ENCODE measurements at places on chromosomes 3 and 15.
A peak's percentile ranks its signal among the peaks of the same experiment; 100 is the strongest.

GRCh38 chr3:194455481-194455880, 31.3 kb downstream of the ATP13A3 start:
- DNase-seq: no peak

DNA sequence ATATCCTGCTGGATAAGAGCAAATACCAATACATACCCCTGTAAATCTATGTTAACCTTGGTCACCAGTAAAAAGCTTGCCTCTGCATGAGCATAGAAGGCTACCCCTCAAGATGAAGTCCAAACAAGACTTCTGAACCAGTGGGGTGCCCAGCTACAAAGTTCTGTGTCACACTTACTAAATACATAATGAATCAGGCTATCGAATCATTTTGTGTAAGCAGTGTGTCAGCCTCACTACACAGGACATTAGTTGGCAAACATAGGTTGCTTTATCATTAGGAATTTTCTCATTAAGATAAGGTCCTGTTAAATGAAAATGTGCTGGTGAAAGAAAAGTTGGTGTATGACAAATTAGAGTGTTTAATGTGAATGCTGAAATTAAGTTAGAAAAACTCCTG, 452.0 kb downstream of the MFSD1 start:
- DNase-seq: no peak

DNA sequence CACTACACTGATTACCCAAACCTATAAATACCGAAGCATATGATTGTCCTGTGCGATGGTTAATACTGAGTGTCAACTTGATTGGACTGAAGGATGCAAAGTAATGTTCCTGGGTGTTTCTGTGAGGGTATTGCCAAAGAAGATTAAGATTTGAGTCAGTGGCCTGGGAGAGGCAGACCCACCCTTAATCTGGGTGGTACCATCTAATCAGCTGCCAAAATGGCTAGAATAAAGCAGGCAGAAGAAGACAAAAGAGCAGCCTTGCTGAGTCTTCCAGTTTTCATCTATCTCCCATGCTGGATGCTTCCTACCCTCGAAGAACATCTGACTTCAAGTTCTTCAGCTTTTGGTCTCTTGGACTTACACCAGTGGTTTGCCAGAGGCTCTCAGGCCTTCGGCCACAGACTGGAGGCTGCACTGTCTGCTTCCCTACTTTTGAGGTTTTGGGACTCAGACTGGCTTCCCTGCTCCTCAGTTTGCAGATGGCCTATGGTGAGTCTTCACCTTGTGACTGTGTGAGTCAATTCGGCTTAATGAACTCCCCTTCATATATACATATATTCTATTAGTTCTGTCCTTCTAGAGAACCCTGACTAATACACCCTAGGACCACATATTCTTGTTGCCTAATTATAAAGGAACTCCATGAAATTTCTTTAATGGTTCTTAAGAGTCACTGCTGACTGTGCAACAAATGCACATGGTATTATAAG, 31.7 kb downstream of the CSNK1G1 start:
- DNase-seq: no peak

DNA sequence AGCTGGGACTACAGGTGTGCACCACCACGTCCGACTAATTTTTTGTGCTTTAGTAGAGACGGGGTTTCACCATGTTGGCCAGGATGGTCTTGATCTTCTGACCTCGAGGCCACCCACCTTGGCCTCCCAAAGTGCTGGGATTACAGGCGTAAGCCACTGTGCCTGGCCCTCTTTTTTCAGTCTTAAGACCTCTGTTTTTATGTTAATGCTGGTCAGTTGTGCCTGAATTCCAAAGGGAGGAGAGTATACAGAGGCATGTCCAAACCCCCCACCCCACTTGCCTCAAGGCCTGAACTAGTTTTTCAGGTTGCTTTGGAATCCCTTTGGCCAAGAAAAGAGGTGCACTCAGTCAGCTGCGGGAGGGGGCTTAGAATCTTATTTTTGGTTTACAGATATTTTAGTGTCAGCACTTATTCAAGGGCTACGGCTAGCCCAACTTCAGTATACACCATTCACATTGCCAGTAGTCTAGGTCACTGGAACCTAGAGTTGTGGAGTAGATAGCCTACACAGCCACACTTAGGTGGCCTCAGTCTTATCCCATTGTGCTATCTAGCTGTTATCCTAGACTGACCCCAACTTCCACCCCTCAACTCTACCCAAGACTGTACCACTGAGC, 128.0 kb upstream of the TPM1 start:
- DNase-seq: no peak

GRCh38 chr3:71695000-71695482, 30.2 kb downstream of the EIF4E3 start:
- DNase-seq: no peak

DNA sequence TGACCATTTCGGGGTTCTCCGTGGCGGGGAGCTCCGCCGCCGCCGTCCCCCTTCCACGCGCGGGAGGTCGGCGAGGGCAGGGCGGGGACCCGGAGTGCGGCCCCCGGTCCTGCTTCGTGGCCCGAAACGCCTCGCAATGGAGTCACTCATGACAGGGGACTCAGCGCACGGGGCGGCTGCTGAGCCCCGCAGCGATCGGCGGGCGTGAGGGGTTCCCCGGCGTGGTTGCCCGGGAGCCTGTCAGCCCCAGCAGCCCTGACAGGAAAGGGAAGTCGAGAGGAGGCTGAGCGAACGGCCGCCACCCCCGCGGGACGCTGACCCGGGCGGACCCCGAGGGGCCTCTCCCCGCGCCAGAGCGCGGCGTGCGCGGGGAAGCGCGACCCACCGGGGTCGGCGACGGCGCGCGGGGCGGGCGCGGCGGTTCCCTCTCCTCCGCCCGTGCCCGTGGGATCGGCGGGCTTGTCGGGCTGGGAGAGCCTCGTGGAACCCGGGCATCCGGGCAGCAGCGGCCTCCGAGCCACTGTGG, 564 bp upstream of the PIGZ start:
- peak; percentile 58 for DNase-seq

DNA sequence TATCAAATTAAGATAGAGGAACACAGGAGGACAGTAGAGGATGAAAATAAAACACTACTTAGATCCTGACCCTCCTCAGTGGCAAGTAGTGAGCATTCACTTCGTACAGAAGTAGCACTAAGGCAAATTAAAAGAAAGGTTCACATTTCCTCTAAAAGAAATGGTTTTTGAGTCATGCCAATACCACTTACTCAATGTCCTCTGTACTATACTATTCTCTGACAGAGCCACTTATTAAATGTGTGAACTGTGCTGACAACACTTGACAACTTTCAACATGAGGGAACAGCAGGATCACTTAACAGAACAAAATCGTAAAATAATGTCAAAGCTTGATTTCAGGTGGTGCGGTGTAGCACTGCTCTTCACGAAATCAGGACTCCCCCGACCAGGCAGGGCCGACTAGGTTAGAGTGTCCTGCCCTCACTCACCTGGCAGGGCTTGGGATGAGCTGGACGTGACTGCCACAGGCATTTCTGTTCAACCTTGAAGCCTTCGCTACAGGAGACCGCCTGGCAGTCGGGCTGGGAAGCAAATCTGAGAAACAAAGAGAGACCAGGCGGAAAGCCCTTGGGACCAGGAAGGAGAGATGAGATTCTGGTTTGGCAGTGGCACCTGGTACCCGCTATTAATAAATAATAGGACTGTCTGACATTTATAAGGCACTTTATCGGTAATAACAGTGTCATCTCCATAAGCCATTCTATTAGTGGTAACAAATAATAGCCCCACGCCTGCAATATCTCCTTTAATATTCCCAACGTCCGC, 611 bp upstream of the SLC27A2 start:
- no peak for DNase-seq

DNA sequence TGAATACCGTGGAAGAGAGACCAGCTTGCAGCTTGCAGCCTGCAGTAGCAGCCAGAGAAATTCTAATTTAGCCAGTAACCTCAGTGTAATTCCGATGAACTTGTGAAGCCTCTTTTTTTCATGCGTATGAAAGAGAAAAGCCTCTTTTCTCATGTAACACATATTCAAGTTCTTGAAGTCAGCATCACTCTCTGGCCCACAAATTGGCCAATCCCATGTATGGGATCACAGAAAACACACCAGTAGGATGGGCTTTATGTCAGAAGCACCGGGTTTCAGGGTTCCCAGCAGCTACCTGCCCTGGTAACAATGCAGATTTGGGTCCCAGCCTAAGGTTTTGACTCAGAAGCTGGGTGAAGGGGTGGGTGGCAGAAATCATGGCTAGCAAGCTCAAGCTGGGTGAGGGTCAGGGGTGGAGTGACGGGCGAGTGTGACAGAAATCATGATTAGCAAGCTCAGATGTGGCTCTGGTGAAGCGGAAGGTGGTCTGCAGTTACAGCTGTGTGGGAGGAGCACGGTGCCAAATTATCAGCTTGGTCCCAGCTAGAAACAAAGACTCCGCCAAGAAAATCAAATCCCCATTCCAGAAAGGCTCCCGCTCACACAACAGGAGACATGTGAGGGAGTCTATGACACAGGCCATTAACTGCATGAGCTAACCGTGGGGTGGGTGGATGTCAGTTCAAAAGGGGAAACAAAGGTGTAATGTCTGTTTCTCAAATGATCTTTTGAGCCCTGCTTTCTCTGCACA, 86.6 kb downstream of the SNRK start:
- no peak for DNase-seq

DNA sequence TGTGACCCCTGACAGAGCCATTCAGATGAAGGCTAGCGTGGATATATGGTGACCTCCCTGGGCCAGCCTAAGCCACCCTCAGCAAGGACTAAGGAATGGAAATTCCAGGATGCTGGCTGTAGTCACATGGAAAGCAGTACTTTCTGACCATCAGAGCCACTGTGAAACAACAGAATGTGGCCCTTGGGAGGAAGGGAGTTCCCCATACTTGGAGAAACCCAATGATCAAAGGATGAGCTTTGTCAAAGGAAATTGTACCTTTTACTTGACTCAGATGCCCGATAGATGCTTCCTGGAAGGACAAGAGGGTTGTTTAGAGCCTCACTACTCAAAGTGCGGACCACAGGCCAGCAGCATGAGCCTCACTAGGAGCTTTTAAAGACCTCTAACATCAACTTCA, 484.5 kb upstream of the PROK2 start:
- DNase-seq: no peak

DNA sequence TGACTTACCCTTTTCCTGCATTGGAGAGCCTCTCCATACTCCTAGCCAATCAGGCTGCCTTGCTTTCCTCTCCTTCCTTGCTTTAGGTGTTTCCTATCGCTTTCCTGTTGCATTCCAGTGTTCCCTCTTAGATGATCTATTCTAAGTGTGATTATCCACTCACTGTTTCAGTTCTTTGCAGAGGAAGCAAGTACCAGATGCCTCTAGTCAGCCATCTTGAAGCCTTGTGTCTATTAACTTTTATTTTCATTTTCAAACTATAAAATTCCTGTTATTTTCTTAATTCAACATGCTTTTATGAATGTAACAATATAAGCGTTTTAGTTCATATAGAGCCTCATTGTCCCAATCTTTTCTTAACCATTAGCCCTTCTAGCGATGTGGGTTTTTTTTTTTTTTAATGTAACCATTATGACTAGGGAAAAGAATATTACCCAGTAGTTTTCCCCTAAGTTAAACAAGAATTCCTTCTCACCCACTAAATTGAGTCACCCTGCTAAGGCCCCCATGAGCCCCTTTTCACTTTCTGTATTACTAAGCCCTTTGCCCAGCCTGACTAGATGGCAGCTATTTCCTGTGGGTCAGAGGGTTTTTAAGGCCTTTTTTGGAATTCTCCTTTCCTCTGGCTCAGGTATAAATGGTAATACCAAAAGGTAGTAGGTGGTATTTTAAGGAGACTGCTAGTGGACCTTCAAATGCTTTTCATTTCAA, 229.4 kb upstream of the CTNNB1 start:
- no peak for DNase-seq

- no peak for DNase-seq
Observed at GRCh38 chr3:53650424-53650823, 156.0 kb downstream of the CACNA1D start.
